Stimulated activated CD8-positive, alpha-beta memory T cell treated with anti-CD3 and anti-CD28 coated beads, Interleukin-4, amount 100 ng/mL, for 1 hour (primary cell): ENCODE measurements at places on chromosomes 12 and 14.

DNA sequence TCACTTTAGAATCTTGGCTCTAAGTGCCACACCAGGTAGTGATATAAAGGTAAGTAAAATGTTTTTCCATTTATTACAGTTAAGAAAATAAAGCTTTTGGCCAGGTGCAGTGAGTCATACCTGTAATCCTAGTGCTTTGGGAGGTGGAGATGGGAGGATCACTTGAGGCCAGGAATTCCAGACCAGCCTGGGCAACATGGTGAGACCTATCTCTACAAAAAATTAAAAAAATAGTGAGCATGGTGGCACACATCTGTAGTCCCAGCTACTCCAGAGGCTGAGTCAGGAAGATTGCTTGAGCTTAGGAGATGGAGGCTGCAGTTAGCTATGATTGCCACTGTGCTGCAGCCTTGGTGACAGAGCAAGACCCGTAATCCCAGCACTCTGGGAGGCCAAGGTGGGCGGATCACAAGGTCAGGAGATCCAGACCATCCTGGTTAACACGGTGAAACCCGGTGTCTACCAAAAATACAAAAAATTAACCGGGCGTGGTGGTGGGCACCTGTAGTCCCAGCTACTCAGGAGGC, 5.0 kb downstream of the FANCM start:
- no peak for DNase-seq

GRCh38 chr14:100748403-100748802, 21.7 kb downstream of the DLK1 start:
- no peak for DNase-seq

DNA sequence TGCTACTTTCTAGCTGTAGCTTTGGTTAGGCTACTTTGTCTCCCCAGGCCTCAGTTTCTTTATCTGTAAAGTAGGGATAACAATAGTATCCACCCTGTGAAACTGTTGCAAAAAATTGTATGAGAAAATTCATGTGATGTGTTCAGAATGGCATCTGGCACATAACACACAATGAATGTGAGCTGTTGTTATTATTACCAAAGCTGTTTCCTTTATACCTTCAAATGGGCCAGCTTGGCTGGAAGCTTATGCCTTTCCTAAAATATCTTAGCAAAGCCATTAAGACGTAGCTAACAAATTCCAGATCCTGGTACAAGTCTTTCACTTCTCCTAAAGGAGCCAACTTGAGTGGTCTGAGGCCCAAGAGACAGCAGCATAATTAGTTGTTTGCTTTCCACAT, 25.2 kb upstream of the MANSC4 start:
- no peak for DNase-seq

DNA sequence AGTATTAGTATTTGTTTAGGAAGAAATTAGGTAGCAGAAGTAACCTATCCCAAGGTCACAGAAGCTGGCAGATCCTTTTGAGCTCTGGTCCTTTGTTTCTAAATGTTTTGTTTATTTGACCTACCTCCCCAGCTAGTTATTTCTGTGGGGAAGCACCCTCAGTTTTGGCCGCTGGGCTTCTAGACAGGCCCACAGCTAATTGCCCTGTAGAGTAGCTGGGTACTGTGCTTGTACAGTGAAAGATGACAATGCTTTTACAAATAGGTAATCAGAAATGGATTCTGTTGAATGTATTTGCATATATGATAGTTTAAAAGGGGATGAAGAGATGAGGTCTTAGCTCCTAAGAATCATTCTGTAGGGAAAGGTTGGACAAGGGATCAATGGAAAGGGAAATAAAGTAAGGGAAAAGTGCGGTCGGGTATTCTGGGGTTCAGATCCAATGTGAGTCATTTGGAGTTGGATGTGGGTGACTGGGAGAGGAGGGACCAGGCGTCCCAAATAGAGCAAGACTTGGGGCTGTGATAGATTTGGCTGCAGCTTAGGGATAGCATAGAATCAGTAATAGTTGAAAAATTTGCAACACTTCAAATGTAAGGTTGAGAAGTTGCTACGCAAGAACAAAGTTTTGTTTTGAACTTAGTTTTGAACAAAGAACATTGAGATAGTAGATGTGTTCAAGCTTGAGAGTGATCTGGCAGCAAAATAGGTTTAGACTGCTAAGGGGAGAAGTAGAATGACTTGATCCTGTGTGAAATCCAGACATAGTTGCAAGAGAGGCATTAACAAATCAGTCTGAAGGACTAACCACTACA, 3.6 kb downstream of the NUDT4 start:
- no peak for DNase-seq

DNA sequence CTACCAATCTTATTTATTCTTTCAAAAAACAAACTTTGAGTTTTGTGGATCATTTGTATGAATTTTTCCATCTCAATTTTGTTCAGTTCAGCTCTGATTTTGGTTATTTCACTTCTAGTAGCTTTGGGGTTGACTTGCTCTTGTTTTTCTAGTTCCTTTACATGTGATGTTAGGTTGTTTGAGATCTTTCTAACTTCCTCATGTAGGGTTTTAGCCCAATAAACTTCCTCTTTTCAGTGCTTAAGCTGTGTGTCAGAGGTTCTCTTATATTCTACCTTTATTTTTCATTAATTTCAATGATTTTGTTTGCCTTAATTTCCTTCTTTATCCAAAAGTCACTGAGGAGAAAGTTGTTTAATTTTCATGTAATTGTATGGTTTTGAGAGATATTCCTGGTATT, 860.4 kb upstream of the FBXO33 start:
- no peak for DNase-seq

- DNase-seq, result no peak
These were observed 1.0 kb upstream of the CLIP1 start for GRCh38 chr12:122423258-122424165.

- DNase-seq, result no peak
These were observed 29.8 kb upstream of the STRAP start for GRCh38 chr12:15852383-15852782.

- no peak for DNase-seq
These were observed 207.0 kb upstream of the C14orf180 start for GRCh38 chr14:104372390-104373054.

GRCh38 chr12:571795-572531, 91.3 kb downstream of the NINJ2 start:
- no peak for DNase-seq

DNA sequence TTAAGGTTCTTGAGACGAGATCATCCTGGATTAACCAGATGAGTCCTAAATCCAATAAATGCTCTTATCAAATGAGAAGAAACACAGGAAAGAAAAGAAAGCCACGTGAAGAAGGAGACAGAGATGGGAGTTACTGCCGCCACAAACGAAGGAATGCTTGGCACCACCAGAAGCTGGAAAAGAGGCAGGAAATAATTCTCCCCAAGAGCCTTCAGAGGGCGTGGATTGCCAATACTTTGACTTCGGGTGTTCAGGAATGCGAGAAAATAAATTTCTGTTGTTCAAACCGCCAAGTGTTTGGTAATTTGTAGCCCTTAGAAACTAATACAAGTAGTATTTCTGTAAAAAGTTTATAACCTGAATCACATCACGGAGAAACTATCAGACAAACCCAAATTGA, 31.3 kb downstream of the ABCD2 start:
- no peak for DNase-seq

DNA sequence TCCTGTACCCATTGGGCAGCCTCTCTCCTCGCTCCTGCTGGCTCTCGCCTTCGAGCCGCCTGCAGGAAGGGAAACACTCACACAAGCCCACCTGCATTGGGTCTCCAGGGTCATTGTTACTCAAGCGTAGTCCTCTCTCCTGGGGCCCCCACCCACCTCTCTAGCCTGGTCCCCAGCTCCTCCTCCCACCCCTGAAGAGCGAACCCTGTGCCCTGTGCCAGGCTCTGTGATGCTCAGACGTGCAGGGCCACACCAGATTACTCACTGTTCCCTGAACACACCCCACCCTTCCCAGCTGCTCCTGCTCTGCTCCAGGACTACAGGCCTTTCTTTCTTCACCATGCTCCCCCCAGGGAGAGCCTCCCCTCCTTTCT, 88.1 kb downstream of the NINJ2 start:
- no peak for DNase-seq

DNA sequence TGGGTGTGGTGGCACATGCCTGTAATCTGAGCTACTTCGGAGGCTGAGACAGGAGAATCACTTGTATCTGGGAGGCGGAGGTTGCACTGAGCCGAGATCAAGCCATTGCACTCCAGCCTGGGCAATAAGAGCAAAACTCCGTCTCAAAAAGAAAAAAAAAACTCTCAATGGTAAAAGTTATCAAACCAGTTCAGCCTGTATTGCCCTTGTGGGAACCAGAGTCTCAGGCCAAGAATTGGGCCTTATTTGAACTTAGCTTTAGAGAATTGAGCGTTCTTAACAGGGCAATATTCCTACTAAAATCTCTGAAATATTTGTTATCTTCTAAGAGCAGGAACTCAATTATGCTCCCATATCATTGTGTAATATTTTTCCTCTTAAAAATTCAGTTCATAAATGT, 7.7 kb upstream of the MDM2 start:
- DNase-seq, result no peak

DNA sequence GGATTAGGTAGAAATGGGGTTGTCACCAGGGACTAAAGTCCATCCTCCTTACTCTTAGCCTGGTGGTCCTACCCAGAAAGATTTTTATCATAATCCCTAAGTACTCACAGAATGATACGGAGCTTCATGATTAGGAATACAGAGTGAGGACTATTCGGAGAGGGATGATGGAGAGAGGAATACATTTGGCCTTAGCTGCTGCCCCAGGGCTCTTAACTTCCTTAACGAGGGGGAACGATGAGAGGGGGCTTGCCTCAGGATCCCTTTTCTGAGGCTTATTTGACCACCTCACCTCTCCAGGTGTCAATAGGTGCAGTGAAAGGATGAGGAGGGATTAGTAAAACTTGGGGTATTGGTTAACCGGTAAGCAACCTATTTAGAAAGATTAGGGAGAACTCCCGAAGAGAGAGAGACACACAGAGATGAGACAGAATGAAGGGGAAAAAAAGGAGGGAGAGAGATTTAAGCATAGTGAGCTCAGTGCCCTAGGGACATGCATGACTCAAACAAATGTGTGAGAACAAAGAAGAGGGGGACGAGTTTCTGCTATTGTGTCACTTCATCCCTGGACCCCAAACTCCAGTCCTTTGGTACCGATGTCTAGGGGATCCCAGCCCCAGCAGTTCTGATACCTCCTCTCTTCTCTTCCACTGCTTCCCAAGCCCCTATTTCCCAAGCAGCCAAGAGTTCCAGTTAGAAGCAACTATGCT, 1.1 kb downstream of the NFE2 start:
- no peak for DNase-seq

GRCh38 chr12:9880532-9881078, 684 bp upstream of the KLRF2 start:
- no peak for DNase-seq

- no peak for DNase-seq
These were observed 1277.4 kb downstream of the LRFN5 start for GRCh38 chr14:42884100-42884499.

- DNase-seq, result no peak
These were observed 2.0 kb downstream of the SP1 start for GRCh38 chr12:53381731-53382630.

DNA sequence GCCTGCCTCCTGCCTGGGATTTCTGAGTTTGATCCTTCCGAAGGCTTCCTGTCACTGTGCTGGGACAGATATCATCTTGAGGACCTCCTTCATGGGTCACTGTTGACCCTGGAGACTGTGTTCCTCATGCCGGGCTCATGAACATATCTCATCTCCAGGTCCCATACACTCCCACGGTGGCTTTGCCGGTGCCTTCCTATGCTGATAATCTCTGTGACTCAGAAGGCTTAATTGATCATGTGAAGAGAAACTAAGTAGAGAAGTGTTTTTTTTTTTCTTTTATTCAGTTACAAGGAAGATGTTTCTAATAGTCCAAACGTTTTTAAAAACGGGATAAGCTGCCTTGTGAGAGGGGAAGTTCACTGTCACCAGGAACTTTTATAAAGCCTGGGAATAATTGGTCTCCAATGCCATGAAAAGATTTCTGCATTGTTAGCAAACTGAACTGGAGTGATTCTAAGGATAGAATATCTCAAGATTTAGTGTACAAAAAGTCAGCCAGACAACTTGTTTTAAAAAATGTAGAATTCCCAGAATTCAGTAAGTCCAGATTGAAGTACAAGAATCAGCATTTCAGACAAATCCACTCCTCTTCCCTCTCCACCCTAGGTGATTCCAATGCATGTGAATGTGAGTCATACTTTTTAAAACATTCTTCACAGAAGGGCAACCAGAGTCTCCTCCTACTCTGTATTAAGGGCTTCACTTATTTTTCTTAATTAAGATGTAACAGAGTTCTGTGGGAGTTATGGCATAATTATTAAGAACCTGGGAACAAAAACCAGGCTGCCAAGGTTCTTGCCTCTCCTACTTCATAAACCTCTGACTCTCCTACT, 139.8 kb upstream of the LGR5 start:
- DNase-seq, result no peak

GRCh38 chr14:102901633-102902032, 20.8 kb upstream of the AMN start:
- no peak for DNase-seq
